ENCODE measurements at places on chromosomes 5 and 9.

- no peak for DNase-seq
Observed at GRCh38 chr9:89474939-89475338, 23.0 kb downstream of the SEMA4D start.

- no peak for DNase-seq
Observed at GRCh38 chr5:38446029-38446522, 110.4 kb downstream of the LIFR start.

GRCh38 chr5:5756762-5757161 lies 334.3 kb downstream of the ICE1 start:
- DNase-seq: no peak

DNA sequence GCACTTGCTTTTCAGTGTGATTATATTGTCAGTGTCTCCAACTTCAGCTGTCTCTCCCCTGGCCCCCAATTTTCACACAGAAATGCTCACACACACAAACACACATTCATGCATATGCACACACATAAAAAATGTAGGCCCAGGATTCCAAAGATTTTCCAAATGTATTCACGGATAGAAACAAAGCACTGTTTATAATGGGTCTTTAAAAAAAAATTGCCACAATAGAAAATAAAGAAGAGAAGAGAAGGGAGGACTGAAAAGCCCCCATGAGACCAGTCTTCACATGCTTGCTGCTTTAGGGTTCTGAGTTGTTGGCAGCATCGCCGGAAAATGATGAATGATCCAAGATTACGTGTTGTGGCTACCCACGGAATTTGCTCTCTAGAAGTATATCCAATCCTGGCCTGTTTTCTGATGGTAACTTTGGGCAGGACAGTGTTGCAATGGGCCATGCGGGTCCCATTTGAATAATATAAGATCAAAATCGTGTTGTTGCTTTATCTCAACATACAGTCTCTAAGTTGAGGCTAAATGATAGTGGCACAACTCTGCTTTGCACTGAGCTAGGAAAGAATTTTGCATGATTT lies 36.2 kb upstream of the ACO1 start:
- no peak for DNase-seq

DNA sequence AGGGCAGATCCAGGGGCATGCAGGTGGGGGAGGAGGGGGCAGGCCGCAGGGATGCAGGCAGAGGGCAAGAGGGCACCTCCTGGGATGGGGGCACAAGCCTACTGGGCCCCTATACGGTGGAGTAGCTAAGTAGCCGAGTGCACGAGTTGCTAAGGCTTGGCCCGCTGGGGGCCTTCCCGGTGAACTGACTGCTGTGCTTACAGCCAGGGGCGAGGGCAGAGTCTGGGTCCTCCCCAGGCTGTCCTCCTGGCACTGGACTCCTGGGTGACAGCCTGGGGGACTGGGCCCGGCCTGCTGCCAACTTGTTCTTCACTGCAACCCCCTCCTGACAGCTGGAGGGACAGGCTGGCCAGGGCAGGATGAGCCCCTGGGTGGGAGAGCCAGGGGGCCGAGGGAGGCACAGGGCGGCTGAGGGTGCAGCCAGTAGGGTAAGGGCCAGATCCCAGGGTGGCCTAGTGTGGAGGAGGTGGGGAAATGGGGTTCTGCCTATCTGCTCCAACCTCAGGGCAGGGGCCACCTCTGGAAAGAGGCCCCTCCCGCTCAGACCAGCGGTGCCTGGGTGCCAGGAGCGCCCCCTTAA lies 1.7 kb upstream of the EGFL7 start:
- no peak for DNase-seq

- DNase-seq: no peak
Observed at GRCh38 chr5:79011219-79011836, 26.2 kb upstream of the ARSB start.

GRCh38 chr5:30040488-30041118 lies 1152.9 kb upstream of the CDH6 start:
- peak; percentile 12 for DNase-seq

DNA sequence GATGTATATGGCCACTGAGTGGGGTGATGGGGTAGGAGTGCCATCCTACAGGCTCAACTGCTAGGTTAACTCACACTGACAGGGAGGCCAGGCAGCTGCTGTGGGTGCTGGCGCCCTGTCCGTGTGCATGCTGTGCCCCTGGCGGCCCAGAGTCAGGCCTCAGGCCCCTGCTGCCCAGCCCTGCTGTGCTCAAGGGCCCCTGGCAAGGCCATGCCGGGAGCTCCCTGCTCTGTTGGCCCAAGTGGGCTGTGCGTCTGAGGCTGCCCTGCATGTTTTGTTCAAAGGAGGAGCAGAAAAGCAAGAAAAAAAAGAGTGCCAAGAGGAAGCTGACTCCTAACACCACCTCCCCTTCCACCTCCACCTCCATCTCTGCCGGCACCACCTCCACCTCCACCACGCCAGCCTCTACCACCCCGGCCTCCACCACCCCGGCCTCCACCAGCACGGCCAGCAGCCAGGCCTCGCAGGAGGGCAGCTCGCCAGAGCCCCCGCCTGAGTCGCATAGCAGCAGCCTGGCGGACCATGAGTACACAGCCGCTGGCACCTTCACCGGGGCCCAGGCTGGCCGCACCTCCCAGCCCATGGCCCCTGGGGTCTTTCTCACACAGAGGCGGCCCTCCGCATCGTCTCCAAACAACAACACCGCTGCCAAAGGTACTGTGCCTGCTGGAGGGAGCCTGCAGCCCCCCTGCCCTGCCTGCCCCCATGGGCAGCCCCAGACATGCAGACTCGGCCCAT lies 100.1 kb downstream of the PHF2 start:
- no peak for DNase-seq

DNA sequence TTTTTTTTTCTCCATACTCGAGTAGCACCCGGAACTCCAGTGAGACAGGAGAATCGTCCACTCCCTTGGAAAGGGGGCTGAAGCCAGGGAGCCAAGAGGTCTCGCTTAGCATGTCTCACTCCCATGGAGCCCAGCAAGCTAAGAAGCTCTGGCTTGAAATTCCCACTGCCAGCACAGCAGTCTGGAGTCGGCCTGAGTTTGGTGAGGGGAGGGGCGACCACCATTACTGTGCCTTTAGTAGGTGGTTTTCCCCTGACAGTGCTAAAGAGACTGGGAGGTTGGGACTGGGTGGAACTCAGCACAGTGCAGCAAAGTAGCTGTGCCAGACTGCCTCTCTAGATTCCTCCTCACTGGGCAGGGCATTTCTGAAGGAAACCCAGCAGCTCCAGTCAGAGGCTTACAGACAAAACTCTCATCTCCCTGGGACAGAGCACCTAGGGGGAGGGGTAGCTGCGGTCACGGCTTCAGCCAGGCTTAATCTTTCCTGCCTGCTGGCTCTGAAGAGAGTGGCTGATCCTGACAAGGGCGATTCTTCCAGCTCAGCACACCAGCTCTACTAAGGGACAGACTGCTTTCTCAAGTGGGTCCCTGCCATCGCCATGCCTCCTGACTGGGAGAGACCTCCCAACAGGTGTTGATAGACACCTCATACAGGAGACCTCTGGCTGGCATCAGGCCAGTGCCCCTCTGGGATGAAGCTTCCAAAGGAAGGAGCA lies 414.5 kb upstream of the ZNF608 start:
- DNase-seq: no peak

DNA sequence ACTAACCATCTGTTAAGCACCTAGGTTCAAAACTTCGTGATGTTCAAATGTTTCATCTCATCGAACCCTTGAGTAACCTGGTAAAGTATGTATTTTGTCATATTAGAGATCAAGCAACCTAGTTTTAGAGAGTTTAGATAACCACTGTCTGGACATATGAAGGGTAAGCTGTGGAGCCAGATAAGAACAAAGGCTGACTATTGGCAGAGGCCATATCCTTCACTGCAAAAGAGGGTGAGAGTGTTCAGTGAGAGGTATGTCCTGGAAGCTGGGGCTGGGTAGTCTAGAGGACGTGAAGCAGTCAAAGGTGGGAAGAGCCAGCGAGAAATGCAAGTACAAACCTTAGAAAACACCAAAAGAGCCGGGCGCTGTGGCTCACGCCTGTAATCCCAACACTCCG lies 573.1 kb upstream of the KLF4 start:
- DNase-seq: no peak

DNA sequence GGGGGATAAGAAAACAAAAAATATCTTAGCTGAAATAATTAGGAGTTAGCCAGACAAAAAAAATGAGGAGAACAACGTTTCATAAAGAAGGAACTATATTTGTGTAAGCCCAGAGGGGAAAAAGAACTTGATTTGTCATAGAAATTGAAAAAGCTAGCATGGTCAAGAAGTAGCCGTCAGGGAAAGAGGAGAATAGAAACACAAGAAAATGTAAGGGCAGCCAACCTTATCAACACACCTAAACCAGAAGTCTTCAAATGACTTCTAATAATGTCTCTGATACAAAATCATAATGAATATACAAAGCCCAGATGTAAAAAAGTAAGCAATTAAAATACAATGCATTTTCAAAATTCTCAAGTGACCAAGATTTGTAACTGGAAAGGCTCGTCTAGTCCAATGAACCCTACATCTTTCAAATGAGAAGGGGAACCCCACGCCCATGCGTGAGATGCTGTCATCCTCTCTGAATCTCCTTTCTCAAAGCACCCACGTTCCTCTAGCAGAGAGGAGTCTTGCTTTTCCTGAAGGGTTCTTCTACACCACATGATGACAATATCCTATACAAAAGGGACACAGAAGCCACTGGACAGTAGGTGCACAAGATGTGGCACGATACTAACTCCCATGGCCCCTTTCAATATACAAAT lies 103.7 kb downstream of the ARL15 start:
- DNase-seq: no peak

DNA sequence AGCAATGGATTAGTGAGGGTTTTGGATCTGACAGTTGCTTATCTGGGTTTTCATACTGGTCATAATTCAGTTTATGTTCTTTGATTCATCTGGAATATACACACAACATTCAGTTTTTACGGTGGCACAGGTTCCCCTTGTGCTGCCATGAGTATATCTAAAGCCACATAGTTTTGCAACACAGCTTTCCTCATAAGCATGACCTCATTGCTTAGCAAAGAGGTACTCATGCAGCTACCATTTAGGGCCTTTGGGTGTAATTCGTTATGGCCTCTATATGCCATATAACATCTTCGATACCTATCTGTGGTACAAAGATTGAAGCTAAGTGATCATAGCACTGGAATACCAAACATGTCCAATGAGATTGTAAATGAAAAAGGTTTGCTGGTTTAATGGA lies 2.9 kb upstream of the RBM22 start:
- DNase-seq: no peak

- peak; percentile 51 for DNase-seq
Observed at GRCh38 chr5:136811551-136811950, 446.2 kb upstream of the TRPC7 start.

GRCh38 chr5:178069909-178070308 lies 43.4 kb upstream of the N4BP3 start:
- DNase-seq: no peak

- DNase-seq: no peak
Observed at GRCh38 chr5:14295610-14296009, 152.5 kb downstream of the TRIO start.

DNA sequence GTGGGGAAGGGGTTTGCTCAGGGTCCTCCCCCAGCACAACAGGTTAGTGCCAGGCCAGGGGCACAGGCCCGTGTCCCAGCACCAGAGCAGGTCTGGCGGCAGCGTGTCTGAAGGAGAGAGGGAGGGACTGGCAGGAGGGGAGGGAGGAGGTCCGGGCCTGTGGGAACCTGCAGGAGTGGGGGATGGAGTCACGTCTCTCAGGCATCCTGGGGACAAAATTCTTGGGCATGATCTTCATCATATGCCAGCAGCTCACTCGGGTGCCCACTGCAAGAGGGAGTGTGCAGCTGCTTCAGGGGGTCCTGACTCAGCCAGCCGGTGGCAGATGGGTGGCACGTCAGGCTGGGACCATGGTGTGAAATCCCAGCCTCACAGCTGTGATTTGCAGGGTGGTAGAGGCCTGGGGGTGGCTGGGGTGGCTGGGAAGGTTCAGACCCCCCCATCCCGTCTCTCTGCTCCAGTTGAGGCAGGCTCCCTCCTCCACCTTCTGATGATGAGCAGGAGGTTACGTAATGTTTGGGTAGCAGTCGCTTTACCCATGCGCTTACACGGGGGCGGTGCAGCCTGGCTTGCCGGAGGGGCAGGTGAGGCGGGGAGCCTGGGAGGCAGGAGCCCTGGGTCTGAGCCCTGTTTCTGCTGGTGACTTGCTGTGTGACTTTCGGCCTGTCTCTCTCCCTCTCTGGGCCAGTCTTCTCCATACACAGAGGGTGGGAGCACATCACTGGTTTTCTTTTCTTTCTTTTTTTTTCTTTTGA lies 40.5 kb downstream of the NCS1 start:
- no peak for DNase-seq

- no peak for DNase-seq
Observed at GRCh38 chr5:142360051-142360498, 35.3 kb upstream of the SPRY4 start.

DNA sequence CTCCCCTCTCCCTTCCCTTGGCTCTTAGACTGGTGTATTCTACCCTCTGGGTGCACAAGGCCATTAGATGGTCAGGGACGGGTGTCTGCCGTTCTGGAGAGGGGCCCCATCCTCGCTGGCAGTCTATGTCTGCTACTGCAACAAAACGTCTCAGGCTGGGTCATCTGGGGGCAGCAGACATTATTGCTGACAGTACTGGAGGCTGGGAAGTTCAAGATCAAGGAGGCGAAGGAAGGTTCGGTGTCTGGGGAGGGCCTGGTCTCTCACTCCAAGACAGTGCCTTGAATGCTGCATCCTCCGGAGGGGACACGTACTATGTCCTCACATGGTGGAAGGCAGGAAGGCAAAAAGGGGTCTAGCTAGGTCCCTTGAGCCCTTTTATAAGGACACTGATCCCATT lies 93.4 kb upstream of the COL5A1 start:
- DNase-seq: no peak

- DNase-seq: no peak
Observed at GRCh38 chr5:151214614-151215545, 9.0 kb downstream of the CCDC69 start.

DNA sequence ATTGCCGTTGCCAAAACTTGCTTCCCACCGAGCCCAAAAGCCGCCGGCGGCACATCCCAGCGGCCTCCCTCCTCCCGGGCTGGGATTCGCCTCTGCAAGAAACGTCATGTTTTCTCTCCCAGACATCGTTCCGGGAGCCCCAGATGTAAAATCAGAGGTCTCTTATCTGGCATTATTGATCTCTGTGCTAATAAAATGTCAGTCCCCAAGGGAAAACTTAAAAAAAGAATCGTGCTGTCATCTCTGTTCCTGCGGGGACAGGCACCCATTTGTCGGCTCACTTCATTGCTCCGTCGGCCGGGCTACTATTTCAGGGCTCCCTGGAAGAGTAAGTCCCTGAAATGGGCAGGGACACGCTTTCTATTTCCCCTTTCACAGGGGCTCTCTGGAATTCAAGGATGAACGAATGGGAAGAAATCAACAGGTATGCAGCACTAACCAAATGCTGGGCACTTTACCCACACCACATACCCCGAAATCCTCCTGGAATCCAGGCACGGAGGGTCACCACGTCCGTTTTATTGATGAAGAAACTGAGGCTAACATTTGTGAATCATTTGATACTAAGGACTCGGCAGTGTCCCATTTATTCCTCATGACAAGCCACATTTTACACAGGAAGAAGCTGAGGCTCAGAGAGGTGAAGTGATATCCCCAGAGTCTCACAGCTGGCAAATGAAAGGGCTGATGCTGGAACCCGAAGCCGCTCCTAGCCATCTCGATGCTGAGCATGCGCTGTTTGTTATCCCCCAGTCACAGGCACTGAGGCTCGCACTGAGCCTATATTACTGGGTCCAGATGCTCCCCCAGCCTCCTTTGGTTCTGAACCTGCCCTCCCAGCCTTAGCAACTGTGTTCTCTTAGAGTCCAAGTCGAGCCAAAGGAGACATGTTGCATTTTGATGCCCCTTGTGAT lies 35.7 kb upstream of the MSX2 start:
- no peak for DNase-seq

- no peak for DNase-seq
Observed at GRCh38 chr9:36214571-36214970, 23.9 kb downstream of the CLTA start.
